ENCODE measurements at places on chromosomes 3 and 15.
A peak's percentile ranks its signal among the peaks of the same experiment; 100 is the strongest.

GRCh38 chr15:57503911-57504598 is 87.6 kb upstream of the MYZAP start:
- no peak for DNase-seq

DNA sequence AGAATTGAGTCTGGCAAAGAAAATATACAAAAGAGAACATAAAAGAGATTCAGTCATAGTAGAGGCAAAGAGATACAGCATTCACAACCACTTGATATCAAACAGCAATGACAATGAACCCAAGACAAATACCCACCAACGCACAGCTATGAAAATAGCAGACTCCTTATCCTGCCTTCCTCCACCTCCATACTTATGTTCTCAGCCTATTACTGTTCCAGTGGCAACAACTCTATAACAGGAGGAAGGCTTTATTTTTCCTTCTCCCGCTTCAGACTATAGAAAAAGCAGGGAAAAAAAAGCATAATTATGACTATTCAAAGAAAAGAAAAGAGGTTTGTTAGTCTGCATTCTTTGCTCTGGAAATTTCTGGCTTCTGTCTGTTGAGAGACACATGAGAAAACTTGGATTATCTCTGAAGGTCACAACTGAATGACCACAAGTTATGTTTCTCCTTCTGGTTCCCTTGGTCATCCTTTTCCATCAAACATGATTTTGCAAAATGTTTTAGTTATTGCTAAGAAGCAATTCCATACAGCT is 81.2 kb upstream of the PLXND1 start:
- no peak for DNase-seq

GRCh38 chr15:30929064-30929669 is 25.5 kb downstream of the FAN1 start:
- no peak for DNase-seq

DNA sequence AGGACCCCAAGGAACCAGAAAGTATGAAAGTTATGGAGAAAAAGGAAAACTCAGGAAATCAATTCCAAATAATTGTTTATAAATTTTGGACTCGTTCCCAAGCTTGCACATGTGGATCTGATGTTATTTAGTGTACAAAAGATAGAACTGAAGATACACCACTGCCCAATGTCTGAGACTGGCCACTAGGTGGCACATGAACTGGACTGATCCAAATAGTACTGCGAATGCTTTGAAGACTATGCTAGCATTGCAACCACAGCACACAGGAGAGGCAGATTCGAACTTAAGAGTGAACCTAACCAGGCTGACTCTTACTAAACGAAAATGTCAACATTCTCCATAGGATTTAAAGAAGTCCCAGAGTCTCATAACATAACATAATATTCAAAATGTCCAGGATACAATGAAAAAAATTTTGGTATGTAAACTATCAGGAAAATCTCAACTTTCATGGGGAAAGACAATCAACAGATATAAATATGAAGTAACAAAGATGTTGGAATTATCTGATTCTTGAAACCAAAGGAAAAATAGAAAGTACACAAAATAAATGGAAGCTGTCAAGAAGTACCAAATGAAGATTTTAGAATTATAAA is 596.7 kb downstream of the FGF12 start:
- DNase-seq = peak; percentile 22

- DNase-seq = no peak
Observed at GRCh38 chr3:47097864-47098263, 66.0 kb downstream of the SETD2 start.

DNA sequence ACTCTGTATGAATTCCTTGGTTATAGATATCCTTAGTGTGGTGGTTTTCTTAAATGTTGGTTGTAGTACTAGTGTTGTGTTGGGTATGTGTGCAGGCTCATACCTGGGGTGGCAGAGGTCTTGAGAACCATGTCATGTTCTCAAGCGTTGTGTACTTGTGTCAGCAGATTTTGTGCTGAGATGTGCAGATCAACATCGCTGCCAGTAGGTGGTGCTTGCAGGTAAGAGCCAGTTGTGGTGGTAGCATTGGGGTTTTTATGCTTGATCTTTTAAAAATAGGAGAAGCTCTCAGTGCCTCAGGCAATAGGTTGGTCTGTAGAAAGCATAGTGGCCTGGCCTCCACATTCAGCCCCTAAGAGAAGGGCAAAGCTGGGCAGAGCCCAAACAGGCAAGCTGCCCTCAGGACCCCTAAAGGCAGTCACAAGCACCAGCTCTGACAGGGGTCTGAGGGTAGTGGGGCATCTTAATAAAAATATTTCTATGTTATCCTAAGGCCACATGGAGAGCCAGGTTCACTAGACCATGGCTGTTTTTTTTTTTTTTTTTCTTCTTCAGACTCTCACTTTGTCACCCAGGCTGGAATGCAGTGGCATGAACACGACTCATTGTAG is 164.0 kb downstream of the IL20RB start:
- DNase-seq = no peak

DNA sequence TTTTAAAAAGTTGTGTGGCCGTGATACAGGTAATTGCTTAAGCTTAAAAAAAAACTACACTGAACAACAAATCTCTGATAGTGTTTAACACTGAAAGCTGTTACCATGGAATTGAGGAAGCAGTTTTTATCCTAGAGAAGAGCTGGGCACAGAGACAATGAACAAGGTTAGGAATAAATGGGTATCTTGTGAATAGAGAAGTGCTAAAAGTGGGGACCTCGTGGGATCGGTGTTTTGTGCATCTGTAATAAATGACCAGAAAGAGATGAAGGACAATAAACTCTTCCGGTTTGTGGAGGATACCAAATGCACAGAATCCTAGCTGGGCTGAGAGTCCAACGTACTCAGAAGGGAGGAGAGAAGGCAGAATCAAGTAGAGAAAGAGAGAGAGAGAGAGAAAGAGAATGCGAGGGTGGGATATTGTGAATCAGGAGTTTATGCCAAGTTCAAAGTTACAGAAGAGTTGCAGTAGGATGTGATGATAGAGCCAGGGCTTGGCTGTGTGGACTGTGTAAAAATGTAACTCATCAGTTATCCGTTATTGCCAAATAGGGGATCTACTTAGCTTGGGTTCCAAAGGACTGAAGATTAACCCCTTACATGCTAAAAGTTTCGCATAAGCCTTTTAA is 148.9 kb downstream of the IL20RB start:
- no peak for DNase-seq

GRCh38 chr15:47258521-47258920 is 458.8 kb upstream of the SEMA6D start:
- no peak for DNase-seq

DNA sequence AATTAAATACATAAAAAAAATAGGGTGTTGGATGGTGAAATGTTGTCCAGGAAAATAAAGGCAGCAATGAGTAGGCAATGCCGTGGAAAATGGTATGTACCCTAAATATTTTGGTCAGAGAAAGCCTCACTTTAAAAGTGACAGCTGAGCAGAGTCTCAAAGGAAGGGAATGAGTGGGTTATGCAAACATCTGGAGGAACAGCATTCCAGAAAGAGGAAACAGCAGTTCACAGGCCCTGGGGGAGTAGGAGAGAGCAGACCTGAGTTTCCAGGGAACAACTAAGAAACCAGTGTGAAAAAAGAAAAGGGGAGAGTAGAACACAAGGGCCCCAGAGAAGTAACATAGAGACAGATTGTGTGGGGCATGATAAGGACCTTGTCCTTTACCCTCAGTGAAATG is 230.0 kb upstream of the CNTN3 start:
- DNase-seq = no peak

DNA sequence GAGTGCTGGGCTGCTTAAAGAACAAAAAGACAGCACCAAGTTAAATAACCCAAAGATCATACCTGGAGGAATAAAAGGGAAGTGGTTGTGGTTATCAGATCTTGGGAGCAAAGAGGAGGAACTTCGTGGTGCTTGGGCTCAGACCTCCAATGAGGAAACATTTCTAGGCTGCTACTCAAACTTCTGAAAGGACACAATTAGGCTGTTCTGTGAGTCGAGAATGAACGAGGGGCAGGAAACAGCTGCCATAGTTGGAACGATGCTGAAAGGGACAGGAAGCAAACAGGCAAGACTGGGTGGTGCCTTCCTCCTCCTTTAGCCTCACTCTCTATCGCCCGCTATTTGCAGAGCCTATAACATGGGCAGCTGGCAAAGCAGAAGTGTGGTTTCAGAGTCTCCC is 276.3 kb upstream of the ARRDC4 start:
- no peak for DNase-seq

GRCh38 chr3:17479681-17480405 is 262.6 kb downstream of the TBC1D5 start:
- no peak for DNase-seq

GRCh38 chr15:41903782-41904181 is 9.9 kb upstream of the SPTBN5 start:
- DNase-seq = no peak

GRCh38 chr3:182331341-182331740 is 462.0 kb upstream of the ATP11B start:
- no peak for DNase-seq

- no peak for DNase-seq
Observed at GRCh38 chr3:142947352-142947751, 16.1 kb downstream of the PAQR9 start.

- DNase-seq = no peak
Observed at GRCh38 chr3:58013099-58013498, 4.9 kb downstream of the FLNB start.

GRCh38 chr15:91291673-91292072 is 191.6 kb downstream of the SV2B start:
- DNase-seq = no peak
